ENCODE measurements at places on chromosomes 1 and 21.

DNA sequence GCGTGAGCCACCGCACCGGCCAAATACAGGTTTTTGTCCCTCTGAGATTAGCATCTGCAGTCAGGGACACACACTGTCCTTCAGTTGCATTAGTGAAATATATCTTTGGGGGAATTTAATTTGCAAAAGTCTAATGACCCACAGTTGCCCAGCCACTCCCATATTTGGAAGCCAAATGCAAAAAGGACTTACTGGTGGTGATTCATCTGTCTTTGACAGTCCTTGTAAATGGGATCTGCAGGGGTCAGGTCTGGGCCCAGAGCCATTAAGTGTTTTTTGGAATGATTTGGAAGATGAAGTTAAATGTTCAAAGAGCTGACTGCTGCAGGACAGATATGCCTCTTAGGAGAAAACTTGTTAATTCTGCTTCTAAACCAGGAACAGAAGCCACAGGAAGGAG is 44.6 kb upstream of the DNASE2B start:
- no peak for DNase-seq

- DNase-seq = no peak
Observed at GRCh38 chr1:230922620-230923019, 54.3 kb upstream of the C1orf198 start.

GRCh38 chr1:38451541-38451993 is 405.0 kb upstream of the POU3F1 start:
- DNase-seq = no peak

DNA sequence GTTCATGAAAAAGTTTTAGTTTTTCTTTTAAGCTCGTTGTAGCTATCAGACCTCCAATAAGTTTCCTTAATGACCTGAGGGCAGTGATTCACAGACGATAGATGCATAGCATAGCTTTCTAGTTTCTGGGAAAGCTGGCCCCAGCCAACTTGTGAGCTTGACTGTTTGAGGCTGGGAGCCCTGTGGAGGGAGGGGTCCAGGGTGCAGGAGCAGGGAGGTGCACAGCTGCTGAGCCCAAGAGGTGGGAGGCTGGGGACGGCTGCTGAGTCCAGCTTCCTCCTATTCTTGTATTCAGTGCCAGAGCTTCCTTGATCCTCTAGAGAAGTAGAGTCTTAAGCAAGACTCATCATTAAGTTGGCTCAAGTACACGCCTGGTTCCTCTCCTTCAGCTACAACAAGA is 11.0 kb upstream of the AVPR1B start:
- no peak for DNase-seq

GRCh38 chr1:87179851-87180519 is 148.7 kb upstream of the LMO4 start:
- DNase-seq = no peak

DNA sequence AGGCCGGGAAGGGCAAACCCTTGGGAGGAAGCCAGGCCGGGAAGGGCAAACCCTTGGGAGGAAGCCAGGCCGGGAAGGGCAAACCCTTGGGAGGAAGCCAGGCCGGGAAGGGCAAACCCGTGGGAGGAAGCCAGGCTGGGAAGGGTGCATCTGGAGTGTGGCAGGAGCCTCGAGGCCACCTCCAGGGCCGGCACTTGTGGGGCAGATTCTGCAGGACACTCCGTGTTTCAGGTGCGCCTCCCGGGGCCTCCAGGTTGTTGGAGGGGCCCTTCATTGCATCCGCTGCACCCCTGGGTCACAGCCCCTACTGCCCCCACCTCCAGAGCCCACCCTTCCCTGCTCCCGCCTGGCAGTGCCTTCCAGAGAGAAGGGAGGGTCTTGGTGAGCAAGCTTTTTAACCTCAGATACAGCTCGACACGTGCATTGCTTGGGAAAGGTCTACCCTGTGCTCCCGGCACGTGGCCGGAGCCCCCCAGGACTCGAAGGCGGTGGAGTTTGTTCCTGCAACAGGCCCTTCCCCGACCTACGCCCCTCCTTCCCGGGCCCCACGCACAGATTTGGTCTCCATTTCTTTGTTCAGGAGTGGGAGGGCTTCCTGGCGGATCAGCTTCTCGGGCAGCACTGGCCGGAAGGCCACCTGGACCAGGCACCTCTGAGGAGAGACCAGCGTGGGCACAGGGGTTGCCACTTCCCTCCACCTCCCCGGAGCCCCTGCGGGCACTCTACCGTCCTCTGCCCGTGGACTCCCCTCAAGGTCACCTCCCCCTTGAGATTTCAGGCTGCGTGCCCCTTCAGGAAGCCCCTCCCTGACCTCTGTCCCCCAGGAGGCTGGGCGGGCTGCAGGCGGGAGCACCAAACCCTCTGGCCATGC is 9.4 kb upstream of the TMEM52 start:
- DNase-seq = no peak

GRCh38 chr1:22343456-22344328 is 108.0 kb upstream of the ZBTB40 start:
- DNase-seq = no peak

- no peak for DNase-seq
Observed at GRCh38 chr1:50724626-50725286, 235.3 kb downstream of the FAF1 start.

DNA sequence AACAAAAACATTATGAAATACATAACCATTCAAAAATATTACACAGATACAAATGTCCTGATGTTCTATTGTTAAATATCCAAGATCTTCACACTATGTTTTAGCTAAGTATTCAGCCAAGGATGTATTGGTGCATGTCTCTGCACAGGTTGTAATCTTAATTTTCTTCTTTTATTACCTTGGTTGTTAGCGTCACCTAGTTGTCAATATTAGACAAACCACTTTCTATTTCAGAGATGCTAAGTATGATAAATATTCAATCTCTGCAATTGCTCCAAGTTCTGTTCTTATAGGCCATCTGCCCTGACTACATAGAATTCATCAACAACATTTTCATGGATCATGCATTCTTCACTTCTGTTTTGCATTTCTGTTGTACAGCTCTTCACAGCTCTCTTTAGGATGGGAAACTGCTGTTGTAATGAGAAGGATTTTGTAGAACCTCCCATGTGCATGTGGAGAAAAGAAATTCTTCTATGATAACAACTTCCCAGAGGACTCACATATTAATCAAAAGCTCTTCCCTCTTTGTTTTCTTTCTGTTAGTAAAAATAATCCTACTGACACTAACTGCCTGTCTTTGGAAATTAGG is 380.1 kb downstream of the NUF2 start:
- DNase-seq = no peak

GRCh38 chr1:42175314-42176054 is 10.9 kb upstream of the GUCA2A start:
- DNase-seq = no peak

GRCh38 chr1:154220970-154221277 is 169 bp downstream of the UBAP2L start:
- no peak for DNase-seq

DNA sequence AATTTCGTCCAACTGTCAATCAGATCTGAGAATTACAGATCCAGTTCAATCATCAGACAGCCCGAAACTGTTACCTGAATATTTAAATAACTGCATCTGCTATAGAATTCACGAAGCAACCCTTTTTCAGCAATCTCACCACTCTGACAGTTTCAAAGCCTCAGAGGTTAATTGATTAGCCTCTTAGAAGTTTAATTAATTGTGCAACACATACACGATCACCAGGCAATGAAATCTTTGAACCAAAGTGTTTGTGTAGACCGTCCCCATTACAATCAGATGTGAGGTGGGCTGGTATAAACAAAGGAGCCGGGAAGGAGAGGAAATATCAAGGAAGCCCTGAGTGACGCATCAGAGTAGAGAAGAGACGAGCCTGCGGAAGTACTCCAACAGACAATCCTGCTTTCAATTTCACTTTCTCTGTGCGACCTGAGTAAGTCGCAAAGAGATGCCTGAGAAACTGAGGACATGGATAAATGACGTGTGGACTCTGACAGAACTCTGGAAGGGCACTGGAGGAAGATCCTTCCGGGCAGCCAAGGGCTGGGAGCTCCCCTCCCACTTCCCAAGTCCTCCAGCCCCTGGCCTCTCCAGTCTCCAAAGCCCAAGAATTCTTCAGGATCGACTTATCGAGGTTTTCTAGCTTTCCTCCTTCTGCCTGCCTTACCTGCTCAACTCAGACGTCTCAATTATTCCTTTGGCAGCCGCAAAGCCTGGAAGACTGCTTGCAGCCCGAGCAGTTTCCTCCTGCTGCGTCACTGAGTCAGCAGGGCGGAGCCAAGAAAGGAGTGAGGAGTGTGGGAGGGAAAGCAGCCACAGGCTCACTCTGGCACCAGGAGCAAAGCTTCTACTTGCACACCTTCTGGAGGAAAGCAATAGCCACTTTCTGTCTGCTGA is at the start of gene RNASEL:
Gene RNASEL (minus strand): TSS at position 757 of the 897 bp plus-strand sequence. CDS start 2,450 bp downstream, outside the sequence.
- DNase-seq = no peak

- no peak for DNase-seq
Observed at GRCh38 chr1:11176081-11176706, 13.0 kb upstream of the ANGPTL7 start.

DNA sequence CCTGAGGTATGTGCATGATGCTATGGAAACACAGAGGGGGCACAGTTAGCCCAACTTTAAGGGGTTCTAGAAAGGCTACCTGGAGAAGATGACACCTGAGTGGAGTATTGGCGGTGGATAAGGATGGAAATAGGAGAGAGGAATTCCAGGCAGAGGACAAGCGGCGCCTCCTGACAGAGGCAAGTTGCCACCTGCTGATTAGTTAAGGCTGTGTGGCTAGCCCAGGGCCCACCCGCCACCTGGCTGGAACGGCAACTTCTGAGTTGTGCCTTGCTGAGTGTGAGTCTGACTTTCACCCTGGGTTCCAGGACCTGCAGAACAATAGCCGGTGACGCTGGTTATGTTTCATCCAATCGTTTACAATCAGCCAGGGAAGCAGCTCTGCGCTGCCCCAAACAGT is 126.9 kb upstream of the LMO4 start:
- no peak for DNase-seq

GRCh38 chr1:181513786-181514297 is 30.5 kb downstream of the CACNA1E start:
- no peak for DNase-seq

DNA sequence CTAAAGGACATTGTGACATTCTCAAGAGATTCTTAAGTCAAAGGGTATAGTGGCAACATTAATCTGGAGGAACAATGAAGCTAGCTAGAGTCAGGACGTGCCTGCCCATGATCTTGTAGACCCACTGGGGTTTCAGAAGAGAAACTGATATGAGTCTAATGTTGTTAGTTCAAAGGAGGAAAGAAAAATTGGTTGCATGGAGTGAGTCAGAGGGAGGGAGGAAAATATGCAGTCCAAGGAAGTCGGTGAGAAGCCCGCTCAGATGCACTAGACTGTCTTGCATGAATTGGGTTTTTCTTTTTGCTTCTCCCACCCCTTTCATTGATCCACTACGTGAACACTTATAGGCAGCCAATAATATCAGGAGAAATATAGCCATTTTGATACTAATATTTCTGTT is 53.8 kb upstream of the SYT14 start:
- DNase-seq = no peak

- DNase-seq = no peak
Observed at GRCh38 chr1:223473601-223474344, 80.6 kb downstream of the CCDC185 start.

GRCh38 chr1:15103211-15103610 is 50.3 kb upstream of the TMEM51 start:
- DNase-seq = no peak
